ENCODE measurements at places on chromosomes 2 and 18.
A peak's percentile ranks its signal among the peaks of the same experiment; 100 is the strongest.

- DNase-seq = no peak
Measured at GRCh38 chr2:47486841-47487497, 84.0 kb downstream of the MSH2 start.

DNA sequence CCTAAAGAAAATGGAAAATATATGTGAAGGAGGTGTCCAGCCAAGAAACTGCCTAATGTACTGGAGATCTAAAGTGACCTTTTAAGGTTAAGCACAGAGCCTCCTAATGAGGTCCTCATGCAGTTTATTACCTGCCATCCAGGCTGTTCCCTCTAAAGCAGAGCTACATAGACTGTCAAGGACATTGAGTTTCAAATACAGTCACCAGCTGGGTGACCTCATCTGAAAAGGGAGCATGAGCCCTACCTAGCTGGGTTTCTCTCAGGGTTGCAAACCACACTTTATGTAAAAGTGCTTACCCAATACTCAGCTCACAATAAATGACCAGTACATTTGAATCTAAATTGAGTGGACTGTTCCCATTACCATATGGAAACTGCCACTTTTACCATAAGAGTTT lies 65.4 kb upstream of the CTNNA2 start:
- DNase-seq = no peak

DNA sequence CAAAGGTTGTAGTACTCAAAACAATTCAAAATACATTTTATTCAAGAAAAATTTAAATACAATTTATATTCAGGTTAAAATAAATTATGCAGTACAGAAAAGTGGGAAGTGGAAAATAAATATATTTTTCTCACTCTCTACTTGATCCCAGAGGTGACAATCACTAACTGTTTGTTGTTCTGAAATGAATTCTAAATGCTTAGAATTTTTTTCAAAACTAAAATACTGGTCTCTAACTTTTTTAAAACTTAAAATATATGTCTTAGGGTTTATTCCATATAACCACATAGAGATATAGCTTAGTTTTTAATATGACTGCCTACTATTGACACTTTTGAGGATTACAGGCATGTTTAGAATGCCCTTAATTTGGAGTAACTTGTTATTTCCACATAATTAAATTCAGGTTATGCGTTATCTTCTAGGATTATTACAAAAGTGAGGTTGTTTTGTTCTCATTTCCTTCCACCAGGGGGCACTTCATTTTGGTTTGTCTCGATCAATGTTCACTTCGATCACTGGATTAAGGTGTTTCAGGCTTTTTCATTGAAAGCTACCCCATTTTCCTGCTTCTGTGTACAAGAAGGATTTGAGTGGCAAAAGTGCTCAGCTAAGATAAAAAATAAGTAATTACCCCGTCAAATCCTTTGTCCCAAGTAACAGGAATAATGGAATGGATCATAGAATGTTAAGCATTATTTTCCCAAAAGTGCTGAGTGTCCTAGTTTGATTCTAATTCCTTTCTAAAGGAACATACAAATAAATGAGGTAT lies 27.1 kb upstream of the TFPI start:
- no peak for DNase-seq

DNA sequence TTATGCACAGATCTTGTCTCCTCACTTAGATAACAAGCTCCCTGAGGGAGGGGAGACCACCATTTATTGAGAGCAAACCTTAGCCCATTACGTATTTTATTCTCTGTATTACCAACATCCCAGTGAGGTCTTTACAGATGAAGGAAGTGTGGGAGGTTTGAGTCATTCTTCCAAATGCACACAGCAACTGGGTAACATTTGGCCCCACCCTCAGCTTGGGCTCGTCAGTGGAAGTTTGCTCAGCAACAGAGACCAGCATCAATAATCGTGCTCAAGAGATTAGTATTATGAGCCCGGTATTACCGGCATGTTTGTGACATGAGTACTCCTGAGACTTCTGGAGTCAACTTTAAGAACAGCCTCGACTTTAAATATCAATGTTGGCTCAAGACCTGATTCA lies 168.6 kb downstream of the ETAA1 start:
- DNase-seq = no peak

GRCh38 chr2:165587335-165587938 lies 117.9 kb downstream of the CSRNP3 start:
- no peak for DNase-seq

DNA sequence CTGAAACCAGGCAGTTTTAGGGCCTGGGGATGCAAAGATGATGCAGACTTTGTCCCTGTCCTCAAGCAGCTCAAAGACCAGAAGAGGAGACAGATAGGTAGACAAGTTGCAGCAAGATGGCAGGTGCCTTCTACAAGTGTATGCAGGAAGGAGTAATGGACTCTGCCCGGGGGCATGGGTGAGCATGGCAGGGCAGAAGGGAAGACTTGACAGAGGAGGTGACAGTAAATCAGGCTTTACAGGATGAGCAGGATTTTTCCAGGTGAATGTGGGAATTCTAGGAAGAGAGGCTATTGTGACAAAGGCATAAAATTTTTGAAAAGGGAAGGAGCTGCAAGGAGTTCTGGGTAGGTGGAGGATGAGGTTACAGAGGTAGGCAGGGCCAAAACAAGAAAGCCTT lies 4.7 kb downstream of the EFEMP1 start:
- no peak for DNase-seq

- DNase-seq = no peak
Measured at GRCh38 chr2:200618590-200619021, 32.8 kb downstream of the AOX1 start.

DNA sequence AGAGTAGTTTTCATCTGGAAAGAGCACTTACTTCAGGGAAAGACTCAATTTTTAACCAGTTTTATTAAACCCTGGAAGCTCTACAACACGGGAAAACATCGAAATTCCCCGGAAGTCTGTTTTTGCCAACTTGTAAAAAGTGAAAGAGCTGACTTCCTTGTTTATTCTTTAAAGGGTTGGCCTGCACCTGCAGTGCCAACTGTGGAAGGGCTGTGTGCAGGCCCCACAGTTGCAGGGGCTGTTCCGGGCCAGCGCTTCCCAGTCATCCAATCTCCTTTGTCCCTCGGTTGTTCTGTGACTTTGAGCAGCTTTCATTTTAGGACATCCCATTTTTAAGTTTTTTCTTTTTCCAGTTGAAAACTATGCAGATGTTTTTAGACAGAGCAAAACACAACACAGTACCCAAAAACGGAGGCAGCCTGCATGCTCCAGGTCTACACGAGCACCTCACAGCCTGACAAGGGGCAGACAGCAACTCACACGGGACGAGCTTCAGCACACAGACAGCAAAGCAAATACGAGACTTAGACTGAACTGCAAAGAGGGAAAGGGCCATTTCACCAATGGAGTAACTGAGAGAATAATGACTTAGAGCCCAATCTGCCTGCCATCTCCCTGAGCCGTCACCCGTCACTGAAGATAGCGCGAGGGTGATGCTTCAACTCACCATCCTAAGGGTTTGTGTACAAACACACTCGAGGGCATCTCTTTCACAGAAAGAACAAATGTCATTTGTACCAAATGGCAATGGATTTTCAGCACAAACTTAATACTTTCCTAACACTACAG lies 70.6 kb downstream of the EMILIN2 start:
- no peak for DNase-seq

GRCh38 chr18:64982414-64983055 lies 768.3 kb upstream of the CDH7 start:
- no peak for DNase-seq

DNA sequence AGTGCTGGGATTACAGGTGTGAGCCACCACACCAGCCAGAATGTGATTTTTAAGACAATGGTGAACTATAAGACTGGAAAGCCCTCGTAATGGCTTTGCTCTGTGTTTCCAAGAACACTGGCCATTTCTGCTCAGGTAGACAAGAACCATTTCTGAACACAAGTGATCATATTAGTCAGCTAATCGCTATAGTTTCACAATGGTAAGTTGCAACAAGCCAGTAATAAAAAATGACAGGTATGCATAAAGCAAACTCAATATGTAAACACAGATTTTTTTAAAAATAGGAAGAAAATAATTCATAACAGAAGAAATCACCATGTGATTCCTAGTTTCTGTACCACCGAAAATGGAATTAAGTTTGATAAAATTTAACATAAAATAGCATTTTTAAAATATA lies 166.5 kb downstream of the THADA start:
- no peak for DNase-seq

DNA sequence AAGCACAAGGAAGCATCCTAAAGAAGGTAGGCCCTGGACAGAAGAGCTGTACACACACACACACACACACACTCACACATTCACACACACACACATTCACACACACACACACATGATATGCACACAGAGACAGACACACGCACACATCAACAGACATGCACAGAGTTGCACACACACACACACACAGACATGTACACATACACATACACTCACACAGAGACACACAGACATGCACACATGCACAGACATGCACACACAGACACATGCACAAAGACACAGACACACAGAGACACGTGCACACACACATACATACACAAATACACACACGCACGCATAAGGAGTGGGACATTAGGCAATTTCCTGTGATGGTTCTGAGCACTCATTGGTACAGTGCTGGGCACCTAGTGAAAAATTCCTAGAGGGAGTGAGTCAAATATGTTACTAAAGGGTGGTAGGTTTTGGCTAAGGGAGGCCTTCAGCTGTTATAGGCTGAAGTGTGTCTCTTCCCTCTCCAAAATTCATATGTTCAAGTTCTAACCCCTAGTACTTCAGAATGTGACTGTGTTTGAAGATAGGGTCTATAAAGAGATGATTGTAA lies 26.4 kb downstream of the THNSL2 start:
- no peak for DNase-seq

- no peak for DNase-seq
Measured at GRCh38 chr2:62309465-62310091, 113.7 kb downstream of the B3GNT2 start.

DNA sequence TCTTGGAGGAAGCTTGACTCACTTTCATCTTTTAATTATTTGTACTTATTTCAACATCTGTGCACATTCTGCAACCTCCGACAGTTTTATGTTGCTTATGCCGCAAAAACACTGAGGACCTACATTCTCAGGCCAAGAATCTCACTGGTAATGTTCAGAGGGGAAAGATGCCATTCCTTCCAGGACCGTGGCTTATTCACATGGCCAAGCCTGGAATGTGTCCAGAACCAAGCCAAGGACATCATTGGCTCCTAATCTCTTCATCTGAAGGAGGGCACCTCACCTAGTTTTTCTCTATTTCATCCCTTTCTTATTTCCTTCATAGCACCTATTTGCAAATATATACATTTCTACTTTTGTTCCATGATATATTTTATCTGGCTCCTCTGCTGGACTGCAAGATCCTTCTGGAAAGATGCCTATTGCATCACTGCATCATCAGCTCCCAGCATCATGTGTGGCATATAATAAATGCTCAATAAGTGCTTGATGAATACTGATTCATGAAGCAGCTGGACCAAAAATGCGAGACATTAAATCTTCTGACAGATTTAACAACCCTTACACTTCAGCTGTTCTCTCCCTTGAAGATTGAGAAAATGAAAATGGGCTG lies 377.1 kb downstream of the TNS1 start:
- DNase-seq = no peak

DNA sequence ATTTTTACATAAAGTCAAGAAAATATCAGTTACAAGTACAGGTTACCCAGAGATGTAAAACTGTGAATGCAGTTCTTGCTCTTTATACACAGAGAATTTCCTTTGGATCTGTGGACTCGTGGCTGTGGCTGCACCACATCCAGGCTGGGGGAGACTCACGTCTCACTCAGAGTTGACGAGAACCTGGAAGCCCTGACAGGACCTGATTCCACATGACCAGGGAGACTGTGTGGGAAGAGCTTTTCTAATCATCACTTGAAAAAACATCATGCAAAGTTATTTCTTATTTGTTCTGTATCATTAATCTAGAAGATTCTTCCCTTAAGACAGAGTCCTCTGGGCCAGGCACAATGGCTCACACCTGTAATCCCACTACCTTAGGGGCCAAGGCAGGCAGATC lies 1159.0 kb downstream of the RPIA start:
- DNase-seq = peak; percentile 58

DNA sequence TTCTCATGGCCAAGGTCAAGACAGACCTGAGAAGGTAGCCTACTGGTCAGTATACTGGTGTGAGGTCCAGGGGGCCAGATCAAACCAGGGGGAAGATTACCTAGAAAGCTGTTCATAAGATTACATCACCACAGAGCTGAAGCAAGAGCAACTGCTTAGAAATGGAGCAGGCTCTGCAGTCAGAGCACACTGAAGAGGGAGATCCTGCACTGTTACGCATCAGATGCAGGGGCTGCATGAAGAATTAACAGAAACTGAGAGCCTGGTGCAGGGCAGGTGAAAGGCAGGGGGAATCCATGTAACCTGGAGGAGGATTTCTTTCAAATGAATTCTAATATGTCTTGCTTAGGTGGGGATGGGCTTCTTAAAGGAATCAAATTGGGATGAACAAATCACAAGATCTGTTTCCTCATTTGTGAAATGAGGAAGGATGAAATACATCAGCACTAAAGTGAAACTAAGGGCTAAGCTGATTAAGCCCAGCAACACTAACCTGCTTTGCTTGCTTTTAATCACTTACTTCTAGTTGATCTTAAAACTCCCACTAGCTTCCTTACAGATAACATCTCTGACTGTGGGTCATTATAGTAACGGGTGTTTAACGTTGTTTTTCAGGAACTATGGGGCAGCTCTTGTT lies 74.3 kb upstream of the ADAM23 start:
- DNase-seq = no peak

- DNase-seq = no peak
Measured at GRCh38 chr2:234172066-234172465, 121.6 kb downstream of the SPP2 start.

DNA sequence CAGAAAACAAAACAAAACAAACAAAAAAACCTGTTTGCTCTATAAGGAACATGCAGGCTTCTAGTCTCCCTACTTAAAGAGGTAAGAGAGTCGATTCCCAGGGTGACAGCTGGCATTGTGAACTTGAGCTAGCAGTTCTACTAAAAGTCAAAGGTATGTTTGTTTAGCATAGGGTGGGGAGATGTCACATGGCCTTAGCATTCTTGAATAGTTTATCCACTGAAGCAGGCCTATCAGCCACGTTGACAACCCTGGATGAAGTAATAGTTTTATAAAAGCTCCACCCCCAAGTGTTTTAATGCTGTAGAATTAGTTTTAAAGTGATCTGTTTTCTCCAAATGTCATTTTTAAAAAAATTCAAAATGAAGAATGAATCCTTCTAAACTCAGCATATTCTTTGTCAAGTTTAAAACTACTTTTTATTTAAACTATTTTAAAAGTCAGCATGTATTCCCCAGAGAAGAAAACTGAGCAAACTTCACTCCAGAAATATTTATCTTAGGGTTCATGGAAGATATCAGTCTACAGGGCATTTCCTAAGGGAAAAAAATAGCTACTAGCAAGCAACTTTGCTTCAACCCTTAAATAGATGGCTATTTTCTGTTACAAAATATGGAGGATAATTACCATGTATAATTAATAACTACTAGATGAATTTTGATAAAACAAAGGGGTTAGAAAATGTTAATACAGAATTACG lies 1.7 kb downstream of the MYOM1 start:
- no peak for DNase-seq

GRCh38 chr2:118197011-118197675 lies 108.9 kb downstream of the INSIG2 start:
- DNase-seq = no peak
